ENCODE measurements at places on chromosomes 5 and 9.

GRCh38 chr5:16321284-16321683 lies 141.7 kb upstream of the MARCHF11 start:
- no peak for DNase-seq

GRCh38 chr5:159827861-159828260 lies 88.4 kb upstream of the ADRA1B start:
- DNase-seq, result no peak

DNA sequence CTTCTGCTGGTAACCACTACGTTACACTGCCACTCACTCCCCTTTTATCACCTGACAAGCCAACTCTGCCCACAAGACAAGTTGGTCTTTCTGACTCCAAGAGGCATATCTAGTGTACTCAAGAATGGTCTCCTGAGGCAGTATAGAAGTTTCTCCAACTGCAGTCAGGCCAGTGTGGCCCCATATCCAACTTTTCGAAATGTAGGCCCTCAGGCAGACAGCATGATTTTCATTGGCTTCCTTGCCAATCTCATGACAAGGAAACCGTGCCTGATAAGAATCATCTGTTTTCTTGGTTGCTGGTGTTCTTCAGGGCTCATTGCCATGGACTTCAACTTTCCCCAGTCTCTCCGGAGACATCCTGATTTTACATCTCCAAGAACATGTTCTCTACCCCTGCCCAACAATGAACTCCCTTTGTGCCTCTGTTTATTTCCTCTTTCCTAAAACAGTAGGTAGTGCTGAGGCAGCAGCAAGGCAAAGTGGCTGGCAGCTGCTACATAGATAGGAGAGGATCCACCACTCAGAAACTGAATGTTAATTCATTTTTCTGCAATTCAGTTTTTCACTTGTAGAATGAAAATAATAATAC lies 62.6 kb upstream of the SEMA6A start:
- no peak for DNase-seq

GRCh38 chr9:130609163-130609562 lies 29.8 kb downstream of the FUBP3 start:
- no peak for DNase-seq

- DNase-seq, result no peak
Observed at GRCh38 chr9:15461056-15461455, 38.4 kb downstream of the SNAPC3 start.

DNA sequence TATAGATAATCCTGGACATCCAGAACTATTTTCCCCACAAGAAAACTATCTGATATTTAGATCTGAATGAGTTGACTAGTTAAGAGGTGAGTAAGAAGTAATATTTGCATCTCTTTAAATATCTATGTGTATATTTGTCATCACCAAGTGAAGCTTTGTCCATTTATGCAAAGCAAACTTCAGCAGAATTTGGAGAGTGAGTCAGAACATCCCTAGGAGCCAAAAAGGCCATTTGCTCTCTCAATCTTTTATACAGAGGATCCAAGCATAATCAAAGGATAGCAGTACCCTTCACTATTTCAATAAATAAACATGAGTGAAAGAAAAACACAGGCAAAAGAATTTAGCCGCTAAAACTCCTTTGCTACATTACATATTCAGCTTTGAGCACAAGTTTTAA lies 454.4 kb downstream of the NR2F1-AS1 start:
- DNase-seq, result no peak
